Activated gamma-delta T cell treated with Interleukin-2 at 50 U/mL for 16 hours (primary cell): ENCODE measurements at places on chromosomes 5 and 9.

- no peak for DNase-seq
These were observed 327.4 kb downstream of the MARCHF11 start for GRCh38 chr5:15852217-15852616.

DNA sequence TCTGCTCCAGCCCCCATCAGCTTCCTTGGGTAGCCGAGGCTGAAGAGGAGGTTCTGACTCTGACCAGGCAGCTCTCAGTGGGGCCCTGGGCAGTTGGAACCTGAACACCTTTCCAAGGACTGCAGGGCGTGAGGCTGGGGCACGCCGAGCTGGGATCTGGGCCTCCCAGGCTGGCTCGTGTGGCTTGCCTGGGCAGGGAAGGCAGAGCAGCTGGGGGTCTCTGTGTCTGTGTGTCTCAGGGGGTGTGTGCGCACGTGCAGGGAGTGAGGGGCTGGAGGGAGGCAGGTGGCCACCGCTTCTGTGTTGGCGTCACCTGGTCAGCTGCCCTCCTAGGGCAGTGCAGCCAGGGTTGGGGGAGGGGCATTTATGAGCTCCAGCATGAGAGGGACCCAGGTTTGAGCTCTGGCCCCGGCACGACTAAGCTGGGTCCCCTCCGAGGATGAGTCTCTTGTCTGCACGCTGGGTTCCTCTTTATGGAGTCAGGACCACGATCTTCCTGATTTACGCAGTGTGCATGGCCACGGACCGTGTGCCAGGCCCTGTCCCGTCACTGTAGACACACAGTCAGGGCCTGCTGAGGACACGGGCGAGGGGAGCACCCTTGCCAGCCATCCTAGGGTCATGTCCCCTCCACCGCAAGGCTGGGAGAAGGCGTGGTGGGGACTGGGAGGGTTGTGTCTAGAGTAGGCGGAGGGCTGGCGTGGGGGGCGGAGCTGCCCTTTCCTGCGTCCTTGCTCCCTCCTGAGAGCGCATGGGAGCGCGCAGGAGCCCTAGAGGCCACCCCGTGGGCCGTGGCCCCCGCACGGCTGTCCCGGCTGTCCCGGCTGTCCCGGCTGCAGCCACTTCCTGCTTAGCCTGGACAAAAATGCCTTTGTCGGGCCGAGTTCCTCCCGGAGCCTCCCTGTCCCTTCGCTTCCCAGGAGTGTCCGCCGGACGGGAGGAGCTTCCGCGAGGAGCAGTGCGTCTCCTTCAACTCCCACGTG, 4.6 kb downstream of the ADAMTSL2 start:
- DNase-seq: no peak

GRCh38 chr5:69033690-69034089, 60.1 kb upstream of the SLC30A5 start:
- no peak for DNase-seq

- DNase-seq: no peak
These were observed 30.4 kb downstream of the CERT1 start for GRCh38 chr5:75481024-75481423.

- DNase-seq: no peak
These were observed 239.4 kb upstream of the ZNF462 start for GRCh38 chr9:106623558-106623957.

DNA sequence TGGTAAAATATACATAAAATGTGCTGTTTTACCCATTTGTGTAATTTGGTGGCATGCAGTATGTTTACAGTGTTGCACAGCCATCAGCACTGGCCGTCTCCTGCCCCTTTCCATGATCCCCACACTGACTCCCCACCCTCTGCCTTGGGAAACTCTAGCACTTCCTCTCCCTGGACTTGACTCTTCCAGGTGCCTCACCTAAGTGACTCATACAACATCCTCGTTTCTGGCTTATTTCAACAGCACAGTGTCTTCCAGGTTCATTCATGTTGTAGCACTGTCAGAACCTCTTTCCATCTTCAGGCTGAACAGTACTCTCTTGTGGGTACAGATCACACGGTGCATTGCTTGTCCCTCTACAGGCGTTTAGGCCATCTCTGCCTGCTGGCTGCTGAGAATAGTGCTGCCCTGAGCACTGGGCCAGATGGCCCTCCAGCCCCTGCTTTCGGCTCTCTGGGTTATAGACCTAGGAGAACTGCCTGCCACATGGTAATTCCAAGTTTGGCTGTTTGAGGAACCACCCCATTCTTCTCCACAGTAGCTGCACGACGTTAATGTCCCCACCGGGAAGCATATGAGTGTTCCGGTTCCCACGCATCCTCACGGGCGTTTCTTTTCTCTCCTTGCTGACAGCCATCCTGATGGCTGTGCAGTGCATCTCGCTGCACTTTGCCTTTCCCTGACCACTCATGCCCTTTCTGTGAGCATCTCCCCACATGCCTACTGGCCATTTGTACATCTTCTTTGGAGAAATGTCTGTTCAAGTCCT, 211.8 kb downstream of the FANCC start:
- DNase-seq: no peak

GRCh38 chr5:146089287-146089686, 16.1 kb downstream of the PLAC8L1 start:
- no peak for DNase-seq

GRCh38 chr5:83721953-83722901, 1.6 kb upstream of the HAPLN1 start:
- DNase-seq: no peak

DNA sequence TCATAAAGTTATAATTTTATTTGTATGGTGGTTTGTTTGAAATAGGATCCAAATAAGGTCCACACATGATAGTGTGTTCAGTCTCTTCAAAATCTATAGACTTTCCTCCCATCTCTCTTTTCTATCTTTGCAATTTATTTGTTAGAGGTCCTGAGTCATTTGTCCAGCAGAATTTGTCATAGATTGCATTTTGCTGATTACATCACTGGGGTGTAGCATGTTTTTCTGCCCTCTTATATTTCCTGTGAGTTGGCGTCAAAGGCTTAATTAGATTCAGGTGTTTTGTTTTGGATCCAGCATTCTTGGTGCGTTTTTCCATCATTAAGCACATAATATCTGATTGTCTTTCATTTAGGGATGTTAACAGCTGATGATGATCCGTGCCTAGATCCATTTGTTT, 15.0 kb downstream of the CYFIP2 start:
- no peak for DNase-seq

- no peak for DNase-seq
These were observed 33.4 kb downstream of the VAV2 start for GRCh38 chr9:133958756-133959155.

DNA sequence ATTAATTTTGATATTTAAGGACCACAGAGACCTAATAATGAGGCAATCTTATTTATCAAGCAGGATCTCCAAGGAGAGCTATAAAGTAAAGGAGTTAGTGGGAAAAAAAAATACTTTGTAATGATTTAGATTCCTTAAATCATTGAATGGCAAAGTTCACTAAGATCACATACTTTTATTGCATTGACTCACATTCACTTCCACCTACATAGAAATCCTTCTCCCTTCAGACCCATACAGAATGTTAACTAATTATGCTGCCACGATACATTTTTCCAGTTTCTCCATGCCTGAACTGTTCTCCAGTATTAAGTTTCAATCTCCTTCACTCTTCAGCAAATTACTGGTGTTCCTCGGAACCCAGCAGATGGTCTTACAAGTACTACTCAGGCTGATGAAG, 388.7 kb downstream of the EFNA5 start:
- DNase-seq: no peak

DNA sequence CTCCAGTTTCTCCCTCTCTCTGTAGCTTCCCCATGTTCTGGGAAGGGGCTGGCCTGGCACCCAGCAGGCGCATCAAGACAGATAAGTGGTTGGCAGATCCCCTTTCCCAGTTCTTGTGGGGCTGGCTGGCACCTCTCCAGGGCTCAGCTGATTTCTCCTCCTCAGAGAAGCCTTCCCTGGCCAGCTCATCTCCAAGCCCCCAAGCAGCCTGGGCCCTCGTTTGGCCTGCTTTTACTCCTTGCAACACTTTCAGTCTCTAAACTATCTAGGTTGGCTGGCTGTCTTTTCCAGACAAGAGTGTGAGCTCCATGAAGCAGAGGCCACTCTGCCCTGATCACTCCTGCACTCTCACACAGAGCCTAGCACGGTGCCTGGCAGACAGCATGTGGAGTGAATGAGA, 13.5 kb downstream of the MACROH2A1 start:
- DNase-seq: no peak

DNA sequence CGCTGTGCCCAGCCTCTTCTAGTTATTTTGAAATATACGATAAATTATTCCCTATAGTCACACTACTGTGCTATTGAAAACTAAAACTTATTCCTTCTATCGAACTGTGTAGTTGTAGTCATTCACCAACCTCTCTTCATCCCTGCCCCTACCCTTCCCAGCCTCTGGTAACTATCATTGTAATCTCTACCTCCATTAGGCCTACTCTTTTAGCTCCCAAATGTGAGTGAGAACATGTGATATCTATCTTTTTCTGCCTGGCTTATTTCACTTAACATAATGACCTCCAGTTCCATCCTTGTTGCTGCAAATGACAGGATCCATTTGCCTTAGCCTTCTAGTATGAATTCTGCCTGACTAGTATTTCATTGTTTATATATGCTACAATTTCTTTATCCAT, 127.4 kb downstream of the PSAT1 start:
- no peak for DNase-seq

DNA sequence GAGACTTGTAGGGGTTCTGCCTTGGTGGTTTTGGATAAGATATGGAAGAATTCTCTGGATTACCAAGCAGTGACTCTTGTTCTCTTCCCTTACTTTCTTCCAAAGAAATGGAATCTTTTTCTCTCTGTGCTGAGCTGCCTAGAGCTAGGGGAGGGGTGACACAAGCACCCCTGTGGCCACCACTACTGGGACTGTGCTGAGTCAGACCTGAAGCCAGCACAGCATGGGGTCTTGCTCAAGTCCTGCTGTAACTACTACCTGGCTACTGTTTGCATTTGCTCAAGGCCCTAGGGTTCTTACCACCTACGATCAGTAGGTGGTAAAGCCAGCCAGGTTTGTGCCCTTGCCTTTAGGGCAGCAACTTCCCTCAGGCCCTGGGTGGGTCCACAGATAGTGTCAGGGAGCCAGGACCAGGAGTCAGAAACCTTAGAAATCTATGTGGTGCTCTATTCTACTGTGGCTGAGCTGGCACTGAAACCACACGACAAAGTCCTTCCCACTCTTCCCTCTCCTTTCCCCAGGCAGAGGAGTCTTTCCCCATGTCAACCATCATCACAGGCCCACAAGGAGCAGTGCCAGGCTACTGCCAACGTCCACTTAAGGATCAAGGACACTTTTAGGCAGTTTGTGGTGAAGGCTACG, 53.8 kb downstream of the SREK1 start:
- DNase-seq: no peak

GRCh38 chr9:109411798-109412352, 86.2 kb downstream of the PTPN3 start:
- DNase-seq: no peak

DNA sequence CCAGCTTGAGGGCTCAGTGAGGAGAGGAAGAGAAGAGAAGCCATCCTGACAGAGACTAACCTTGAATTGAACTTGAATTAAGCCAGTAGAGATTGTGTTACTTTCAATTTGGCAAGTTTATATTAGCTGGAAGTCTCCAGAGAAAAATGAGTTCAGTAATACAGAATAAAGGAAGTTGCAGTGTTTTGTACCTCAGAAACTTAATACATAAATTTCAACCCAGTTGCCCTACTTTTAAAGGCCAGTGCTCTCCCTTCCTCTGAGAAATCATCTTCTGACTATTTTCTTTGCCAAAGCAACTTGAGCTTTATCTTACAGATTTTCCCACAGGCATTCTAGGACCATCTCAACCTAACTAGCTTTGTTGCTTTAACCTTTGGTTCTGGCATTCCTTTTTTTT, 231.0 kb upstream of the GAS1 start:
- no peak for DNase-seq

- DNase-seq: no peak
These were observed 56.1 kb upstream of the MVB12B start for GRCh38 chr9:126270556-126270955.

DNA sequence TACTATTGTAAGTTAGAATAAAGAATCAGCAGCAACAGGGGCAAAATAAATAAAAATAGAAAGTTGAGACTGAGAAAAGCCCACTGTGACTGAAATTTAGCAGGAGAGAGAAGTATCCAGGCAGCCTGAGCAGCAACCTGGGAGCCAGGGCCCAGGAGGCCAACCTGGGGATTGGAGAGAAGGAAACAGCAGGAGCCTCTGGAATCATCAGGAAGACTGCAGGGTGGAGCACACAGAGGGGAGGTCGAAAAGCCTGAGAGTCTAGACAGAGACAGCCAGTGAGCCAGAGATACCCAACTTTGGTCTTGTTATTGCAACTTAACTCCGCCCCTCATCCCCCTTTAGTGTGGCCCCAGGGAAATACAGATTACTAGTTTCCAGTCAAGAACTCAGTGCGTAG, 98.6 kb downstream of the SLC1A3 start:
- no peak for DNase-seq

DNA sequence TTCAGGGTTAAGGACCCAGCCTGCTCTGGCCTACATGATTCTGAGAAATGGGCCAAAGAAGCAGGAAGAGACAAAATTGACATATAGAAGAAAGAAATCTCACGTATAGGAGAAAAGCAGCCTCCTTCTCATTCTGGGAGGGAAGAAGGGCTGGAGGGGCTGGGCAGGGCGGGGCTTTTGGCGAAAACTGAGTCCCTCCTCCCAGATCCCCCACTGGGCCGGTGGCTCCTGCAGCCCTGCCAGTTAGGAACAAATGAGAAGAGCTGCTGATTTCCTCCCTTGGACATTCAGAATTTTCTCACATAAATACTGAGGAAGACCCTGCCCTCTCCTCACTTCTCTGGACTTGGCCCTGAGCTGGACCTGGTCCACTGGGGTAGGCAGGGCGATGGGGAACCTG, at the start of gene WNT8A:
Gene WNT8A (plus strand): TSS at position 332 of the 400 bp plus-strand sequence. CDS start 95 bp downstream, outside the sequence.
- no peak for DNase-seq

- no peak for DNase-seq
These were observed 188.0 kb downstream of the HCN1 start for GRCh38 chr5:45508135-45508534.

DNA sequence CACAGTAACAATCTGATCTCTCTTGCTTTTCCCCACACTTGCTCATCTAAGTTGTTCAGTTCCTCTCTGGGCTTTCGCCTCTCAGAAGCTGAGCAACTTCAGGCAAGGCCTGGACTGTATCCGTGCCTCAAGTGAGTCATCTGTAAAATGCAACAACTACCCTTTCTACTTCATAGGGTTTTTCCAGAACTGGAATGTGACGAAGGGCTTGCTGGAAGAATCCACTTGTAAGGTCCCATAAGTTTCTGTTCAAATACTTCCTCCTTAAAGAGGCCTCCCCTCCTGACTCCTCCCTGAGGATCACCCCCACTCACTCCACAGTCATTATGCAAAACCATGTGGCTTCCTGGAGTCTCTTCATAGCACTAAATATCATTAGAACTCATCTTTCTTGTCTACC, 17.5 kb upstream of the INSYN2B start:
- DNase-seq: no peak

- DNase-seq: no peak
These were observed 464.7 kb downstream of the DMRT2 start for GRCh38 chr9:1514776-1515363.

GRCh38 chr5:67000794-67001475, 195.7 kb downstream of the CD180 start:
- DNase-seq: no peak
